ENCODE measurements at places on chromosomes 4 and X. TPM values are rescaled to one million over a fixed set of nuclear protein-coding genes. Genes with fewer than 3 reads are reported as not detected.

The CTAG2 gene
- not detected for total RNA-seq

- no peak for DNase-seq
These were observed 111.5 kb downstream of the TAB3 start for GRCh38 chrX:30777575-30777974.

DNA sequence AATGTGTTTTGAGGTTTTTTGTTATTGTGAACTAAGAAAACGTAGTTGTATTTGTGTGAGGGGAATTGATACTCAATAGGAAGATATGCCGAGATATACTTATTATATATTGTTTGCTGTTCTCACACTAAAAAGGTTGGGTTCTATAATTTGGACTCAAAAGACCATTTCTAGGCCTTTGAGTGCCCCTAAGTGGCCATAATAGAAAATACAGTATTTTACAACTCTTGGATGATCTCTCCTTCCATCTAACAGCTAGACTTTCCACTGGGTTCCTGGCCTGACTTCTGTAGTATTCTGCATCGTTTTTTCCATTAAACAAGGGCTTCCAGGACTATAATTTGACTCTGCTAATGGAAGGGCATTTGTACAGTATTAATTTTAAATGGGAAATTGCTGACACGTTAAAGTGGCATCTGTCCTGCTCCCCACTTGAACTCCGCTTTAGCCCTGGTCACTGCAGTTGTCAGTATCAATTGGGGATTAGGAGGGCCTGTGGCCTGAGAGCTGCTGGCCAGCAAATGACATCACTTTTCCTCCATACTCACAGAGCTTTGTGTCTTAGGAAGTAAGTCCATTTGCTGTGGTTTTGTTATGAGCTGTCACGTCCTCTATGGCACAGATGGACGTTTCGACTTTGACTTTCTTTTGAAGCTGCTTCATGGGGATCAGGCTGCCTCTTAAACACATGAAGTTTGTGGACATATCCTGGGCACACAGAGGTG lies 176.9 kb downstream of the SLIT2 start:
- no peak for DNase-seq

GRCh38 chr4:8410641-8411271 lies 29.8 kb downstream of the ACOX3 start:
- no peak for DNase-seq

- DNase-seq = no peak
These were observed 558.7 kb downstream of the GRID2 start for GRCh38 chr4:92862509-92862908.

GRCh38 chr4:184288451-184289178 lies 70.9 kb upstream of the ENPP6 start:
- DNase-seq = peak; percentile 70

Data from activated CD4-positive, alpha-beta memory T cell treated with anti-CD3 and anti-CD28 coated beads for 36 hours (primary cell).